ENCODE measurements at places on chromosomes 11 and 22.
A peak's percentile ranks its signal among the peaks of the same experiment; 100 is the strongest.

DNA sequence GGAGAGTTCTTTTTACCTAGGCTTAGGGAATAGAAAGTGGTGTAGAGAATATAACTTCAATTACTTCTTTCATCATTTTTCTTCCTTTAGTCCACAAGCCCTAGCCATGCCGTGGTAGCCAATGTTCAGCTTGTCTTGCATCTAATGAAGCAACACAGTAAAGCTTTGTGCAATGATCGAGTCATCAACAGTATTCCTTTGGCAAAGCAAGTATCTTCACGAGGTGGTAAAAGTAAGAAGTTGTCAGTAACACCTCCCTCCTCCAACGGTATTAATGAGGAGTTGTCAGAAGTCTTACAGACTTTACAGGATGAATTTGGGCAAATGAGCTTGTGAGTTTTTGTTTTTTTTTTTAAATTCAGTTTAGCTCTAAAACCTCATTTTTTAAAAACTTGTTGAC, 37.4 kb downstream of the CEP57 start:
- no peak for DNase-seq

- DNase-seq = no peak
Measured at GRCh38 chr22:36422287-36423014, 34.7 kb upstream of the MYH9 start.

GRCh38 chr11:111586388-111586831, 15.8 kb upstream of the SIK2 start:
- DNase-seq = no peak

DNA sequence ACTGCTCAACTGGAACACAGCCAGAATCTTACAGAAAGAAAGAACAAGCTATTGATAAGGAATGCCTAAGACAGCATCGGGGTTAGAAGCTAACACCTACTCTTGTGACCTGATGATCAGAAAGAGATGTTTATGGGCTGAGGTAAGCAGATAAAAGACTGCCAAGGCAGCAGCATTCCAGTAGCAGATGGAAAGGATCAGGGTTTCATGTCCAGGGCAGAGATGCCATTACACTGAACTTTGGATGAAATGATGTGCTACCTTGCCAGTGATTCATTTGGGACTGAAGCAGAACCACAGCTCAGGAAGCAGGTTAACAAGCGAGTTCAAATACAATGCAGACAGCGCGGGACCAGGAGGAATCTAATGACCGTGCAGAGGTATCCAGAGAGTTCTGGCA, 27.1 kb upstream of the APOA1 start:
- no peak for DNase-seq

DNA sequence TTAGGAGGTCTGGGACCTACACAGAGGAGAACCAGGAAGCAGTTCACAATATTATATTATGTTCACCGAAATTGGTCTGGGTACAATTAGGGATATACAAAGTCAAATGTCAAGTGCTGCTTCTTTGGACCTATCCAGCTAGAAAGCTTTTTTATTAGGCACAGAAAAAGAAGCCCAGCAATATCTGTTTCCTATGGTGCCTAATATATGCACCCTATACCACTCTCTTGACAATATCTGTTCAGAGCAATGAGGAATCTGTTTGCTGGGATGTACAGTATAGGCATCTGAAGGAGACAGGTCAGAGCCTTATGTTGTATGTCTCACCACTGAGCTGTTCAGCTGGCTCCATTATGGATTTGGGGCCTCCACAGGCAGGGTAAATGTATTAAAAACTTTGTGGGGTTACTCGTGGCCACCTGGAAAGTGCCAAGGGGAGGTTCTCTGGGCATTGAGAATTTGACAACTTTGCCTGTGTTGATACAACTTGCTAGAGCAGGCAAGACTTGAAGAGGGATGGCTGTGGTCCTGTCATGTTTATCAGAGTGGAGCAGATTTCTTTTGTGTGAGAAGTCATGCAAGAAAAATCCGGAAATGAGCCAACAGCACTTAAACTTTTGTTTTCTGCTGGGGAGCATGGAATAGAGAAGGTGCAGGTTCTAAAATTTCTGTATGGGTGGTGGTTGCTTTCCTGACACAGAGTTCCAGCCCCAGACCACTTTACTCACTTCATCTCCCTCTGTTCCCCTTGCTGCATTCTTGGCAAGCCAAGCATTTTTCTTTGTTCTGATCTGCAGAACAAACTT, 10.1 kb downstream of the STIM1 start:
- no peak for DNase-seq

GRCh38 chr11:46838501-46838900, 7.6 kb downstream of the CKAP5 start:
- DNase-seq = no peak

GRCh38 chr11:95764267-95764898, 25.2 kb downstream of the FAM76B start:
- DNase-seq = no peak

DNA sequence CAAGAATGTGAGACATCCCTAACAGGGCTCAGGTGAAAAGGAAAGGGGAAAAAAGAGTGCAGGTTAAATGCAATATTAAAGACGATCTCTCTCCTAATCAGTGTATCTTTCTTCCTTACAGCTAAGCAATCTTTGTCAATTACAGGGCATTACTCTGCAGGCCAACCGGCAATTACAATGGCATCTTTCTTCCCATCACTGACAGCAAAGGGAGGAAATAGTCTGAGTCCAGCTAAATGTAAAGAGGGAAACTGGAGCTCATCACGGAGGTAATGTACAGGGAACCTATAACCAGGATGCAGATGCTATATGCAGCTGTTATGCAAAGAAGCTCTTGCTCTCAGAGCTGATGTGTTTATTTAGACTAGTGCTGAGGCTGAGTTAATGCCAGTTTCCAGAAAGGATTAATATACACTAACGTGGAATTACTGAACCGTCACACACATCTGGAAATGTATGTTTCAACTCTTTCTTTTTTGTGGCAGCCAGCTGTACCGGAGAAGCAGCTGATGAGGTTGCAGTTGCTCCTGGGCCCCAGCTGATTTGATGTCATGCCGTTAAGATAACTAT, 121.6 kb downstream of the KIRREL3 start:
- no peak for DNase-seq

- DNase-seq = no peak
Measured at GRCh38 chr11:57377107-57377506, 3.8 kb downstream of the PRG3 start.

- DNase-seq = no peak
Measured at GRCh38 chr11:125129316-125129993, 18.0 kb upstream of the TMEM218 start.

GRCh38 chr11:95254131-95254704, 23.2 kb upstream of the SESN3 start:
- peak; percentile 62 for DNase-seq

- no peak for DNase-seq
Measured at GRCh38 chr22:25206998-25207397, 7.3 kb downstream of the CRYBB3 start.

DNA sequence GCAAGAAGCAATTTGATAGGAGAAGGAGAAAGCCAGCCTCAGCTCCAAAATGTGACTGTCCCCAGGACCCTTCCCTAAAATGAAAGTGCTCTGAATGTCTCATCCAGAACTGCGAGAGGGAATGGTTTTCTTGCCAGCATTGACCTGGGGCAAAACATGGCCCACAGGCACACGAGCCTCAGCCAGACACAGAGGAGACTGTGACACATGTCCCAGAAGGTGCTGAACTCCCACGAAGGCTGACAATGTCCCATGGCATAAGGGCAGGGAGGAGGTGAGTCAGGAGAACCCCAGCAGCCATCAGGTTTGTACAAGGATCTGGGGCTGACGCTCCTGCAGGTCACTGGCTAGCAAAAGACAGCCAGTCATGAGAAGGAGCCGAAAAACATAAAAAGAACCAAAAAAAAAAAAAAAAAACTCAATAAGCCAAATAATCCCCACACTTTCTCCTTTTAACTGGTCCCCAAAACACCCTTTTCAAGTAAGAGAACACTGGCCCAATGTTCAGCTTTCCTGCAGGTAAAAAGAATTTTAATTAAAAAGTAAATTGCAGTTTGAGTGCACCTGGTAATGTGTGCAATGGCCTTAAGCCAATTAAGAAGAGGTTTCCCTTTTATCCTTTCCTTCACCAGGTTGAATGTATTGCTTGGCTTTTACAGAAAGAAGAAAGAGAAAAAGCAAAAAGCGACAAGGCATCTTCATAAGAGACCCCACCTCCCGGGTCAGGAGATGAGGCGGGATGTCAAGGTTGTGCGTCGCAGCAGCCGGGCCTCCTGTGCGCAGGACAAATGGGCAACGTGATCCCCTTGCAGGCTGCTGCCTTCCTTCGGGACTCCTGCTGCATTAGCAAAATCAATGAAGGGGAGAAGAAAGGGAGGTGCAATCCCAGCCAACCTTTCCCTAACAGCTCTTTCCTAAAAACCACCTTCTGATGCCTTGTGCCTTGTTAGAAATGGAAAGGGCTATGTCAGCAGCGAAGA, 43.6 kb downstream of the GALNT18 start:
- DNase-seq = no peak

DNA sequence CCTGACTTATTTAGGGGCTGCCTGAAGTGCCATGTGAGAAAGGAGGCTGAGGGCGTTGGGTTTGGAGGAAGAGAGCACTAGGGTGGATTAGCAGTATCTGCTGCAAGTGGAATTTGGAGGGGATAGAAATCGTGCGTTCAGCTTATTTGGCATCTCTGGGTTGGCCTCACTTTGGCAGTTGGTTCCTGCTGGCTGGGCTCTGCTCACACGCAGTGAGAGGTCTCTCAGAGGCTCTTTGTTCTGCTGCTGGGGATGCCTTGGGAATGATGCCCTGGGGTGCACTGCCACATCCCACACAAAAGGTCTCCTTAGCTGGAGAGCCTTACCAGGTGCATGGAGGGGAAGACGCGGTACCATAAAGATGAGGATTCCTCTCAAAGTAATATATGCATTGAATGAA, 17.7 kb upstream of the MICAL2 start:
- DNase-seq = no peak

GRCh38 chr11:30984827-30985226, 384.7 kb downstream of the DCDC1 start:
- DNase-seq = peak; percentile 24

- DNase-seq = no peak
Measured at GRCh38 chr22:17578136-17578754, 14.9 kb downstream of the SLC25A18 start.

- DNase-seq = no peak
Measured at GRCh38 chr11:85643191-85643614, 4.6 kb upstream of the TMEM126A start.

DNA sequence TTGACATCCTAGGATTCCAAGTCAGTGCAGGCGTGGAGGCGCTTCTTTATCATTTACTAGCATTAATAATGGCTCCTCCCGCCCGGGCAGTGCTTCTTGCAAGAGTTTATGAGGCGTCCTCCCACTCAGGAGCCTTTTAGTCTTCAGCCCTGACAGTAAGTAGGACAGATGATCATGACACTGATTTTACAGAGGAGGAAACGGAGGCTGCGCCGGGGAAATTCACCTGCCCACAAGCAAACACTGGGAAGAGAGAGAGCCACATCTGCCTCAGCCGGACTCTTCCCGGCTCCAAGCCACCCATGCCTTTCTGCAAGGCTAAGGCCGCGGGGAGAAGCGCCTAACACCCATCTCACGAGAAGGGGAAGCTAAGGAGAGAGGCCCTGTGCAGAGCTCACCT, 35.9 kb downstream of the KIAA0930 start:
- no peak for DNase-seq

- no peak for DNase-seq
Measured at GRCh38 chr11:34344410-34344767, 13.4 kb downstream of the ABTB2 start.

GRCh38 chr11:113923572-113923971, 19.0 kb downstream of the HTR3B start:
- DNase-seq = no peak

DNA sequence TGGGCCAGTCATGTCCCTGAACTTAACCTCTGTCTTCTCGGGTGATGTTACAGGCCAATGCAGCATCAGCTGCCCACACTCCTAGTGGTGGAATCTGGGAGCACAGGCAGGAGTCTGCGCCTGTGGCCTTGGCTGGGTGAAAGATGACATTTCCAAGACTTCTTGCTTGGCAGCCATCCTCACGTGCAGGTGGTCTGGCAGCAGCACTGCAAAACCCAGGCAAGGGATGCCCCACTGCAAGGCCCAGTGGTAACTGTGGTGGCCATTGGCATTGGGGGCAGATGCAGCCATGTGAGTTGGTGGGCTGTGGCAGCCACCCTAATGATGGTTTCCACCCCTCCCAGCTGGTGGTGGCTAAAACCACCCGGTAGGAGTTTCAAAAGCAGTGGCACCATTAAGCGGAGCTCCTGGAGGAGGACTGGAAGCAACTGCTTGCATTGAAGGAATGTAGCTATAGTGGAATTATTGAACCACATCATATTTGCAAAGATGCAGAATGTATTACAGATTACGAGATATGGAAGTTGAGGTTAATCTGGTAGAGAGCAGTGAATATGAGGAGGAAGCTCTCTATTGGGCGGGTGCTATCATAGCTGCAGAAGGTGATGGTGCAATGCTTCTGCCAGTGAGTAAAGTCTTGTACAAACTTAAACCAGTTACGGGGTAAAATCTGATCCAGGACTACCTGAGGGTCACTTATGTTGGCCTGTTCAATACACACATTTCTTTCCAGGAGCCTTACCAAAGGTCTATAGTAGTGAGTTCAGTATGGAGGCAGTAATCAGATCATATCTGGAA, 120.7 kb upstream of the TOP3B start:
- no peak for DNase-seq

DNA sequence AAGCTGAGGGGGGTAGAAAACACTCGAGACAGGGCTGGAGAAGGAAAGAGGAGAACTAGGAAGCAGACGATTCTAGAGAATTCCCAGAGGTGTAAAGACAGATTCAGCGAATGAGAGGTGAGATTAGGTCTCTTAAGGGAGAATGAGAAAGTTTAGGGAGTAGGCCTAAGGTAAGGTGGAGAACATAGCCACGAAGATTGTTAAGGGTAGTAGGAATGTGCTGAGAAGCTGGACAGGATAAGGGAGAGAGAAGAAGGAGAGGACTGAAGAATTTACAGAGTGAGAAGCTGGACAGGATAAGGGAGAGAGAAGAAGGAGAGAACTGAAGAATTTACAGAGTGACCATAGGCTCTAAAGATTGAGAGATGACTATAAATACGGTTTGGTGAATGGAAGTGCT, 908 bp downstream of the PPME1 start:
- DNase-seq = no peak

DNA sequence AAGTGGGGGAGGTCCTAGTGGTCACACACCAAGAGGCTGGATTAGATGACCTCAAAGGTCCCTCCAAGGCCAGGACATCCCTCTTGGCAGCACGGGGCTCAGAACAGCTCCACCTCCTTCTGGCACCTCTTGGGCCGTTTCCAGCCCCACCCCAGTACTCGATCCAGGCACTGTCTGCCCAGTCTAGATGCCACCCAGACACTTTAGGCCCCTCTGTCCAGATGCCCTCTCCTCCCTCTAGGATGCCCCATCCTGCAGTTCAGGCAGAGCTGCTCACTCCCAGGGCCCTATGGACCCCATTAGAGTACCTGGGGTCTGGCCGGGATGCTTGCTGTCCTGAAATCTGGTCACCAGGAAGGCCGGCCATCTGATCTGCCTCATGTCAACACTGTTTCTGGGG, 34.7 kb upstream of the PRR5 start:
- DNase-seq = no peak

DNA sequence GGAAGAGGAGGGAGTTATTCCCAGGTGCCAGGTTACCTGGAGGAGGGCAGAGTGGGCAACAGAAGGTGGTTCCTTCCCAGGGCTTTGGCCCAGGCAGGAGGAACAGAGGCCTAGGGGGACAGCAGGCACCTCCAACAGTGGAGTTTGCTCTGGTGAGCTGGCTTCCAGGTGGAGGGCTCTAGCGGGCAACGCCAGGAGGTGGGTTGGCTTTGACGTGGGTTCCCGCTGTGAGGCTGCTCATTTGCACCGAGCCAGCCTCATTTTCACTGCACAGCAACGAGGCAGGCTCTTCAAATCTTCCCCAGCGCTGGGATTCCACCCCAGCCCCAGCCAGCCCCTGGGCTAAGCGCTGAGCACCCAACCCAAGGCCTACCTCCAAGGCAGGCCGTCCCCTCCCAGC, 8.1 kb downstream of the IGSF9B start:
- no peak for DNase-seq

Data from HS-5 (cell line).